ENCODE measurements at places on chromosomes 2 and 18.

GRCh38 chr18:76491776-76492668 lies 3.0 kb downstream of the ZNF516 start:
- no peak for DNase-seq

DNA sequence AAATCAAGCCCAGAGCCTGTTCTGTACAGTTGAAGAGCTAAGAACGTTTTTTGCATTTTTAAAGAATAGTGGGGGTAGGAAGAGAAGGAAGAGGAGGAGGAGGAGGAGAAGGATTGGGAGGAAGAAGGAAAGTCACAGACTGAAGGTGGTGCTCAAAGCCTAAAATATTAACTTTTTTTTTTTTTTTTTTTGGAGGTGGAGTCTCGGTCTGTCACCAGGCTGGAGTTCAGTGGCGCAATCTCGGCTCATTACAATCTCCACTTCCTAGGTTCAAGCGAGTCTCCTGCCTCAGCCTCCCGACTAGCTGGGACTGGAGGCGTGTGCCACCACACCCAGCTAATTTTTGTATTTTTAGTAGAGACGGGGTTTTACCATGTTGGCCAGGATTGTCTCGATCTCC lies 18.3 kb upstream of the KLHL29 start:
- no peak for DNase-seq

- DNase-seq, result no peak
These were observed 31.3 kb upstream of the CREG2 start for GRCh38 chr2:101418460-101419095.

GRCh38 chr2:8487461-8487932 lies 194.4 kb upstream of the ID2 start:
- DNase-seq, result no peak

DNA sequence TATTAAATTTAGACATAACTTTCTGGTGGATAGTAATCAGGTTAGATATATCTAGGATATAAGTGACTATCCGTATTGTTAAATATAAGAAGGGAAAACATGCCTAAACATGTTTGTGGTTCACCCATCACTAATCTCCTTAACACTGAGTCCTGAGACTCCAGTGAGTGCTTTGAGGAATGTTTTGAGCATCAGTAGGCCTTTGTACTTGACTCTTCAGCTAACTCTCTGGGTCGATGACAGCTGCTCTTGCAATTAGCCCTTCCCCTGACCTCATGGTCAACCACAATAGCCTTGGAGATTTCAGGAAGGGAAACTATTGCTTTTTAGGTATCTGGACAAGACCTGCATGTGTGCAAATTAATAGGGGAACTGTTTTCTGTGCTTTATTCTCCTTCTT lies 716.8 kb downstream of the EPHA4 start:
- DNase-seq, result no peak

DNA sequence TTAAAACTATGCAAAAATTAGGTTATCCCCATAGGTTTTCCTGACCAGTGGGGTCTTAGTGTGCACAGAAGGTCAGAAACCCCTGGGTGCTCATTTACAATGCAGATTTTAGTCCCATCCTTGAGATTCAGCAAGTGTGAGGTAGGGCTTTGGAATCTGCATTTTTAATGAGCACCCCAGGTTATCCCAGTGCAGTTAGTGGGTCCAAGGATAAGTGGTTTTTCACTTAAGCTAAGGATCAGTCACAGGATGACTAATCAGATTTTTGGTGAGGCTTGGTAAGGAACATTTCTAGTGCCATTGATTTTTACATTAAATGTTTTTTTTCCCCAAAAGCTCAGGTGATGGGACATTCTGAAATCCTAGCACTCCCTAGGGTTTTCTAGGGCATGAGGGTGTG lies 50.7 kb upstream of the MGAT5 start:
- DNase-seq, result no peak

GRCh38 chr2:205014201-205014600 lies 468.9 kb downstream of the PARD3B start:
- no peak for DNase-seq

DNA sequence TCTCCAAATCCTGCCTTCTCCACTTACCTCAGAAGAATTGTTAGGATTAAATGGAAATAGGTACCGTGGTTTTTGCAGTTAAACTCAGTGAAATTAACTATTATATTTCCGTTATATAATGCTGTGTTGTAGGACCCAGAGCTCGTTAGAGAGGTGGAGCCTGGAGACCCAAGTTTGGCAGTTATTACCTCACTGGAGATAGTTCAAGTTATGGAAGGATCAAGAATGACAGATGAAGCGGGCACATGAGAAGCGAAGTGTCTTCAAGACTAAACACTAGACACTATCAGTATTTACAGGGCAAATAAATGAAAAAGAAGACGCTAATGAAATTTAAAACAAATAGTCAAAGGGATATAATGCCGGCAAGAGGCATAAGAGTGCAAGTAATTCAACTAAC lies 866 bp downstream of the CWC22 start:
- DNase-seq, result no peak

DNA sequence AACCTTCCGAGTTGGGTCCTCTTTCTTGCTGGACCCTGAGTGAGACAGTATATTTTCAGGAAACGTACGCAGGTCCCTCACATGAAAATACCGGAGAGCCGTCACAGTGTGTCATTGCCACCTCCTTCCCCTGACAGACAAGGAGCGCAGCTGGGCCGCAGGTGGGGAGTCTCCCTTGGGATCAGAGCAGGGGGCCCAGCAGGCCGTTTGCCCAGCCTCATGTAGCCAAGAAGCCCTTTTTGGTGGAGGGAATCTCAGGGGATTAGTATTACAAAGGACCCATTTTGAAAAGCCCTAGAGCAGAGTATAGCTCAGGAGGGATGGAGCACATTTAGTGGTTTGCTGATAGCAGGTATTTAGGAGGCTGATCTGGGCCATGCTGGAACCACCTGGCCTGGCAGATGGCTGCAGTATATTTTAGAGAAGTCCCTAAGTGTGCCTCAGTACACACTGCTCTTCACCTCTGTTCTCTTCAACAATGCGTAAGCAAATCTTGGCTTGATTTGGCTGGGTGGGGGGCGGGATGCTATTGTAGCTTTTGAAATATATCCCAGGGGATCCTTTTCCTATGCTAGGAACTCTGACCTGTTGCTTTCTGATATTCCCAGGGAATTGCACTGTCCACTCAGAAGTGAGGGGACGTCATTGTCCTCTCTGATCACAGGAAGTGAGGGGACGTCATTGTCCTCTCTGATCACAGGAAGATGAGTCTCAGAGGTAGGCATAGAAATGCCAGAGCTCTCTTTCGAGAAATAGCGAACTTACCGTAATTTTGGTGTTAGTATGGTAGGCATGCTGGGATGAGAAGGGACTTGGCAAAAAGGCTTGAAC lies 171.9 kb downstream of the HRH4 start:
- no peak for DNase-seq

- DNase-seq, result no peak
These were observed 314.5 kb downstream of the LPIN1 start for GRCh38 chr2:12060886-12061285.

GRCh38 chr2:127080938-127081755 lies 25.8 kb downstream of the BIN1 start:
- DNase-seq, result peak; percentile 62

- DNase-seq, result no peak
These were observed 86.6 kb downstream of the VWC2L start for GRCh38 chr2:214497489-214497888.

- DNase-seq, result no peak
These were observed 177.1 kb upstream of the NOL4 start for GRCh38 chr18:34401775-34402174.

- DNase-seq, result no peak
These were observed 45.3 kb downstream of the CXCR4 start for GRCh38 chr2:136072621-136073020.

- DNase-seq, result no peak
These were observed 473.6 kb upstream of the NRXN1 start for GRCh38 chr2:51505533-51505932.

Data from CD4-positive, alpha-beta T cell treated with Interleukin-4 for 4 hours (primary cell).